ENCODE measurements at places on chromosomes 13 and 19. TPM values are rescaled to one million over a fixed set of nuclear protein-coding genes. Genes with fewer than 3 reads are reported as not detected.
A peak's percentile ranks its signal among the peaks of the same experiment; 100 is the strongest.

The OR7A5 gene
- total RNA-seq: not detected

GRCh38 chr13:109694972-109695371 lies 91.4 kb downstream of the IRS2 start:
- no peak for DNase-seq

DNA sequence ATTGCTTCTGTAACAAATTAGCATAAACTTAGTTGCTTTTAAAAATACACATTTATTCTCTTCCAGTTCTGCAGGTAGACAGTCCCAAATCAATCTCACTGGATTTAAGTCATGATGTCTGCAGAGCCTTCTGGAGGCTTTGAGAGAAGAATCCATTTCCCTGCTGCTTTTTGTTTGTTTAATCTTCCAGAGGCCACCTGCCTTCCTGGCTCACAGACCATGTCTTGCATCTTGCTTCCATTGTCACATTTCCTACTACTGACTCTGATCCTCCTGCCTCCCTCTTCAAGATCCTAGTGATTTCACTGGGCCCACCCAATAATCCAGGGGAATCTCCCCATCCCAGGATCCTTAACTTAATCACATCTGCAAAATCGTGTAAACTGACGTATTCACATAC lies 473.3 kb downstream of the ITGBL1 start:
- no peak for DNase-seq

DNA sequence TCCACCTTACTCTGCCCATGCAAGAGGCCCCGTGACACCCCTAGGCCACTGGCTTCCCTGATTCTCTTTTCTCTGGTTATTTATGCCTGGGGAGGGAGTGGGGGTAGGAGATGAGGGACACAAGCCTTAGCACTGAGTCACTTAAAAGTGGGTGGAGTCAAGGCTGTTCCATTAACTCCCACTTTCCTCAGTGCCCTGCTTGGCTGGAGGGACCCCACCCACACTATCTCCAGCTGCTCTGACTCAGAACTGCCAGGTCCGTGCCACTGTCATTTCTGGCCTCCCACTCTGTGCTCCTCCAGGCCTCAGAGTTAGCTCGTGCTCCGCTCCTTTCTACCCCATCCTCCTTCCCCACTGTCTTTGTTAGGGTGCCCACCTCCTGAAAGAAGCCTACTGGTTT lies 113.4 kb upstream of the UQCRFS1 start:
- DNase-seq: no peak

GRCh38 chr13:108377646-108378206 lies 108.2 kb downstream of the TNFSF13B start:
- DNase-seq: no peak

GRCh38 chr19:2331601-2332246 lies 3.2 kb downstream of the SPPL2B start:
- DNase-seq: no peak

DNA sequence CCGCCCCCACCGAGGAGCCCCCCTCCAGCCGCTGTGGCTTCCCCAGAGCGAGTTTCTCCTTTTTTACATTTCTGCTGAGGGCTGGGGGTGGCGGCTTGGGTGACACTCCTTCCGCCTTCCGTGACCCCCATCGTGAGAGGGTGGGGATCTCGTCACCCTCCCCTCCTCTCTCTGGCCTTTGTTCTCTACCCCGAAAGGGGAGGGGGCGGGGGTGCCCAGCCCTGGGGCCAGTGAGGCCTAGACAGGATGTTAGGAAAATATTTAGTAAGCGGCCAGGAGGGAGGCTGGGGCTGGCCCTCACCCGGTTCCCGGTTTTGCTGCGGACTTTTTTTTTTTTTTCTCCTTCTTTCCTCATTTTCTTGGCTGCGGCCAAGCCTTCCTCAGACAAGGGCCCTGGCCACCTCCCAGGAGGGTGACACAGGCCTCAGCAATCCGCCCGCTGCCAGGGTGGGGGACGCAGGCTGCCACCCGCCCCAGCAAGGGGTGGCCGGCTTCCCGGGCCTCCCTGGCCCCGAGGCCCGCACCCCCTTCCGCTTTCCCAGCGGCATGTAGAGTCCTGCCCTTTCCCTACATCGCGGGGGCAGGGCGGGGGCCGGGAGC lies 3.9 kb downstream of the MIDN start:
- DNase-seq: peak; percentile 92

The CLEC11A gene
- total RNA-seq: 18.9 TPM

GRCh38 chr13:80599765-80600164 lies 258.8 kb upstream of the SPRY2 start:
- DNase-seq: no peak

The NCAN gene
- total RNA-seq: not detected

DNA sequence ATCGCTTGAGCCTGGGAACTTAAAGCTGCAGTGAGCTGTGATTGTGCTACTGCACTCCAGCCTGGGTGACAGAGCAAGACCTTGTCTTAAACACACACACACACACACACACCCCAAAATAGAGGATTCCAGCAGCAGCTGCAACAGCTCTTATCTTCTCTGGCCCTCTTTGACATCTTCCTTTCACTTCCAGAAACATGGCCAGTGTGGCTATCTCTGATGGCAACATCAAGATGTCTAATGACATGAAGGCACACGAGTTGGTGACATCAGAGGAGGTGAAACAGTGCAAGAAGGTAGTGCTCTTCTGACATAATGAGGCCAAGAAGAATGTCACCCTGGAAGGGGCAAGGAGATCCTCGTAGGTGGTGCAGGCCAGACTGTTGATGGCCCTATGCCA lies 81.2 kb downstream of the TM9SF2 start:
- no peak for DNase-seq

DNA sequence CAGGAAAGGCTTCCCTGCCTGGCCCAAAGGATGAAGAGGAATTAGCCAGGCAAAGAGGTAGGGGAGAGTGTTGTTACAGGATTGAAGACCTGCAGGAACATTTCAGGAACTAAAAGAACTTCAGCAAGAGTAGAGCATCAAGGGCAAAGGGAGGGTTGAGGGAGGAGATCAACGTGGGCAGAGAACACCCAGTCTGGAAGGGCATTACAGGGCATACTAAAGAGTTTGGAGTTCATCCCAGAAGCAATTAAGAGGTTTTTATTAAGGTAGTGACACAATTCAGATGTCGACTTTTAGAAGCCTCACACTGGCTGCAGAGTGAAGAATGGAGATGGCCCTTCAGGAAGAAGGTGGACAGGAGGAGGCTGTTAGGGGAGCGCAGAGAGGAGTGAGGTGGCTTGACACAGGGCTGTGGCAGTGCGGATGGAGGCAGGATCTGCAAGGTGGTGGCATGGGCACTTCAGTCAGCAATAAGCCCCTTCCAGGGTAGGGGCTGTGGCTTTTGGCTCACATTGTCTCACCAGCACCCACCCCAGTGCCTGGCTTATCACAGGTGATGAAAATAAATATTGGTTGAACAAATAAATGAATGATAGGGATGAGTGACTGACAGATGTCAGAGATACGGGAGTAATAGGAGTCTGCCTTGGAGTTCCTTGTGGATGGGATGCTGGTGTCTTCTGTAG lies 24.9 kb downstream of the TEX26 start:
- DNase-seq: no peak

GRCh38 chr13:84032116-84032515 lies 149.8 kb upstream of the SLITRK1 start:
- no peak for DNase-seq

DNA sequence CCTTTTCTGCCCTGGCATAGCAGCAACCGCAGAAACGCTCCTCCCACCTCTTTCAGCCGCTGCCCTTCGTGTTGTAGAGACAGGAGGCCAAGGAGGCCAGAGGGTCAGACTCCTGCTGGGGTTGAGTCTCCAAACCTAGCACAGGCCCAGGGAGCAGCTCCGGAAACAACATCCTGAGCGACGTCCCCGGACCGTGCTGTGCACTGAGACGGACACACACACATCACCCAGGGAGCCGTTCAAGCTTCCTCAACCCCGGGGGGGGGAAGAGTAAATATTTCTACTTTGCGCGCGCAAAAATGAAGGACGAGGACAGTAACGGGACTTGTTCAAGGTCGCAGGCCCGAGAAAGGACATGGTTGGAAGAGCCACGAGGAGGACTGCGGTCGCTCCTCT lies 657 bp downstream of the ZNF550 start:
- DNase-seq: peak; percentile 26

GRCh38 chr19:12785431-12786031 lies 5.8 kb upstream of the JUNB start:
- DNase-seq: peak; percentile 64

- DNase-seq: no peak
Observed at GRCh38 chr13:50366488-50367174, 351.4 kb downstream of the KCNRG start.

DNA sequence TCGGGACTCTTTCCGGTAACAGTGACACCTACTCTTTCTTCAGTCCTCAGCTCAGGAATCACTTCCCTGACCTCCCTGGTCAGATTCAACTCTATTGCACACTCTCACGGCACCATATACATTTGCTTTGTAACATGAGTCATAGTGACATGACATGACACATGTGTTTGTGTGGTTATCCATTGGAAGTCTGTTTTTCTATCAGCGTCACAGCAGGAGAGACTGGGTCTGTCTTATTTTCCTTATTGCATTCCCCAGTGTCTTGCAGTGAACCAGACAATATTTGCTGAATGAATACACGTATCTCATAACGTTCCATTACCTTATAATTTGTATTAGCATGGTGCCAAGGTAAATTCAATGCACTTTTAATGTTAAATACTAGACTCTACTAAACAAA lies 102.0 kb downstream of the DCLK1 start:
- no peak for DNase-seq
